ENCODE measurements at places on chromosomes 3 and 15. TPM values are rescaled to one million over a fixed set of nuclear protein-coding genes. Genes with fewer than 3 reads are reported as not detected.
A peak's percentile ranks its signal among the peaks of the same experiment; 100 is the strongest.

DNA sequence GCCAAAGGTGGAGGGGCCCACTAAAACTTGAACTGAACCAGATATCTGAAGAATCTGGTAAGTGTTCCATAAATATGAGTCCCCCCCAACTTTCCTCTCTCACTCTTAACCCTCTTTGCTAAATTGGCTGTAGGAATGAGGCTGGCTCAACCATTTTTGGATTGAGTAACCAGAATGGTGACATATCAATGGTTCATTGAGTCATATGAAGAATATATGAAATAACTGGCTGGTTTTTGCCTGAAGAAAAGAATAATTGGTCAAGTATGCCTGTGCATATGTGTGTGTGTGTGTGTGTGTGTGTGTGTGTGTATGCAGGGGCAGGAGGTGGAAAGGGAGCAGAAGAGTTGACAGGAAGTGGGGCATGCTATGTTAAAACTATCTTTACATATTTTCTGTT is 472.9 kb upstream of the THBS1 start:
- H3K4me3 ChIP-seq: no peak overlapping the region
- no peaks in the 10 kb centered on the region for H3K36me3 ChIP-seq
- H3K27me3 ChIP-seq: no peaks in the 10 kb centered on the region
- no peaks in the 10 kb centered on the region for H3K4me1 ChIP-seq

DNA sequence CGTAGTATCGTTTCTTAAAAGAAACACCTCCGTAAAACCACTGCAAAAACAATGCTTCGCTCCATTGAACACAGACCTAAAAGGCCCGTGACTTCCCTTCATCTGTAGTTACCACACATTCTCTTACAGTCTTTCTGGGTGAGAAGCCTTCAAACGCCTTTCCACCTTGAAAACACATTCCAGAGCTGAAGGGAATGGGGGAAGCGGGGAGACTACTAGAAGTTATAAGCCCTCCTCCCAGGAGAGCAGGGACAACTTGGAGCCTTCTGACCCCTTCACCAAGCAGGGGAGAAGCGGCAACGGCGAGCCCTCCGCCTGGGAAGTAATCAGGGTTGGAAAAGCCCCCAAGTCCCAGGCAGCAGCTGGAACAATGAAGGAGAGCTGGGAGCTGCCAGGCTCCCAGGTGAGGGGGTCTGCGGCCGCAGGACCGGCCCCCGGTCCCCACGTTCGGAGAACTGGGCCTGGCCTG is 461 bp downstream of the SECISBP2L start:
- DNase-seq: peak; percentile 16
- peak overlapping the region; percentile 83 for H3K27ac ChIP-seq
- no peaks in the 10 kb centered on the region for H3K27me3 ChIP-seq
- H3K4me3 ChIP-seq: peak overlapping the region; percentile 88
- peaks cover 32% of the 10 kb centered on the region for H3K4me1 ChIP-seq

DNA sequence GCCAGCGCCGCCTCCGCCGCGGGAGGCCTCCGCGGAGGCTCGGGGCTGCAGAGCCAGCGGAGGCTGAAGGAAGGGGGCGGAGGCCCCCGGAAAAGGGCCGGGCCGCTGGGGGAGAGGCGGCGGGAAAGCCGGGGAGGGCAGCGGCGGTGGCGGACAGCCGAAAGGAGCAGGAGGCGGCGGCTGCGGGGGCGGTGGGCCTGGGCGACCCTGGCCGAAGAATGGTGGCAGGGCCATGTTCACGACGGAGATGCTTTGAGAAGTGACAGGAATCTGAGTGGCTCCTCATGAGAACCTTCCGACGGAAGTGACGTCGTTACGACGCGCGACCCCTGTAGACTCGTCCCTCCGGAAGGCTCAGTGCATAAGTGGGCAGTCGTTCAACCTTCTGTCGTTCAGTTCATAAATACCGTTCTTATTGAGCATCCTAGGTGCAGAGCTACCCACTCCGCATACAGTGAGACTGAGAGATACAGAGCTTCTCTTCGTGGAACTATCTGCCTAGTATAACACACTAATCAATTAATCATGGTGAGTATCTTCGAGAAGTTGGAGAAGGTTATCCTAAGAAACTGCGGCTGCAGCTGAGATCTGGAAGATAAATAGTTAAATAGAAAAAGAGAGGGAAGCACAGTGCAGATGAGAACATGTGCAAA is at the start of gene PDCD7:
PDCD7 (minus strand) TSS at position 261 of the 653 bp plus-strand sequence; CDS start at position 234, 27 bp downstream.
- peak; percentile 87 for DNase-seq
- no peaks in the 10 kb centered on the region for H3K36me3 ChIP-seq
- peak within 1 kb of the TSS; percentile 70 for H3K4me3 ChIP-seq
- H3K27ac ChIP-seq: peak within 1 kb of the TSS; percentile 87
- H3K4me1 ChIP-seq: no peaks in the 10 kb centered on the region

DNA sequence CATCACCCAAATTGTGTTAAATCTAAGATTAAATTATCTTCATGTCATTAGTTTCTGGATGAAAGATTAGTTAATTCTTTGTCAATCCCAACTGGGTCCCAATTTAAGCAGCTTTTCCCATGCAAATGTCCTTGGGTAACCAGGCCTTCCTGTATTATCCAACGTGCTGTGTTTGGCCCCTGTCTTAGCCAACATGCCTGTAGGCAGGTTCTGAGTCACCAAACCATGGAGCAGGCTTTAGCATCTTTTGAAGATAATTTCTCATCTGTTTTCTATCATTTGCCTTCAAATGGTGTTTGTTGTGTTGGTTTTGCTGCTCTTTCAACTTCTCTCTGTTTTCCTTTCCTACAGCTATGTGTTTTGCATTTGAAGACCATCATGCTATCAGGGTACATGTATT is 216.2 kb downstream of the ITPR1 start:
- no peaks in the 10 kb centered on the region for H3K27me3 ChIP-seq
- no peaks in the 10 kb centered on the region for H3K36me3 ChIP-seq
- no peak overlapping the region for H3K27ac ChIP-seq
- no peak for DNase-seq
- H3K4me3 ChIP-seq: no peak overlapping the region

DNA sequence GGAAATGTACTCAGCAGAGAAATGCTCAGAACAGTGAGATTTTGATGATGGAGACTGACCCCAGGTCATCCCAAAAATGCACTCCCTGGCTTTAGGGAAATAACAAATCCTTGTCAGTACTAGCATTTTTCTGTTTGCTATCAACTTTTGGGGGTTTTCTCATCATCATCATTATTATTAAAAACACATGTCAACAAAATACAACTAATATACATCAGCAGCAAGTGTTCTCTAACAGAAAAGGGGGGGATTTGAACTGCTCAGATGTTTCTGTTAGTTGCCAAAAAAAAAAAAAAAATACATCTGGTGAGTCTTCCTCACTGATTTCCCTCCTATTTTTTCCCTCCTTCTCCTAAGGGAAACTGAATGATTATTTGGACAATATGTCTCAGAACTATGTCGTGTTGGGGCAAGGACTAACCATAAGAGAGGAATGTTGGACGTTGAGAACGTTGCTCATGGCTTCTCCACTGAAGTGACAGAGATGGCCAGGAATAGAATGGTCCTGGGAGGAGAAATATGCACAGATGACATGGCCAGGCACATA is 230.0 kb upstream of the MCTP2 start:
- peak overlapping the region; percentile 51 for H3K27ac ChIP-seq
- no peaks in the 10 kb centered on the region for H3K36me3 ChIP-seq
- no peak for DNase-seq
- H3K4me3 ChIP-seq: no peak overlapping the region

DNA sequence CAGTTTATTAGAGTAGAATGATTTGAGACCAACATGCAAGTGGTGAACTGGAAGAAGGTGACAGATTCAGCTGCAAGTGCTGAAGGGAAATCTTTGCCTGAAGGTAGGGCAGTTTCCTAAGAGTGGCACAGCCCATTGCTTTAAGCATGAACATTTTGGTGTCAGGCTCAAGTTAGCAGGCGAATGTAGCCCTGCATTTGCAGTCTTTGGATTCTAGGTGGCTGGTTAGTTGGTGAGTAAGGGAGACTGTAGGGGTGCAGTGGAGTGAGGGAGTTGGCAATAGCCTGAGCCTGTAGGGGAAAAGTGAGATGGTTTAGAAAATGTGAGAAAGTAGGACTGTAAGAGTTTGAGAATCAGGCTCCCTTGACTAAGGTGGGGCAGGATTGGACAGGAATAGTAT is 29.7 kb downstream of the UBE2E2 start:
- peaks cover 2% of the 10 kb centered on the region for H3K4me1 ChIP-seq
- no peak overlapping the region for H3K4me3 ChIP-seq
- H3K36me3 ChIP-seq: no peaks in the 10 kb centered on the region
- no peaks in the 10 kb centered on the region for H3K27me3 ChIP-seq
- H3K27ac ChIP-seq: no peak overlapping the region

GRCh38 chr15:80031841-80032240 is 27.6 kb upstream of the ZFAND6 start:
- no peaks in the 10 kb centered on the region for H3K4me1 ChIP-seq
- H3K36me3 ChIP-seq: no peaks in the 10 kb centered on the region
- H3K27ac ChIP-seq: no peak overlapping the region
- no peak overlapping the region for H3K4me3 ChIP-seq

DNA sequence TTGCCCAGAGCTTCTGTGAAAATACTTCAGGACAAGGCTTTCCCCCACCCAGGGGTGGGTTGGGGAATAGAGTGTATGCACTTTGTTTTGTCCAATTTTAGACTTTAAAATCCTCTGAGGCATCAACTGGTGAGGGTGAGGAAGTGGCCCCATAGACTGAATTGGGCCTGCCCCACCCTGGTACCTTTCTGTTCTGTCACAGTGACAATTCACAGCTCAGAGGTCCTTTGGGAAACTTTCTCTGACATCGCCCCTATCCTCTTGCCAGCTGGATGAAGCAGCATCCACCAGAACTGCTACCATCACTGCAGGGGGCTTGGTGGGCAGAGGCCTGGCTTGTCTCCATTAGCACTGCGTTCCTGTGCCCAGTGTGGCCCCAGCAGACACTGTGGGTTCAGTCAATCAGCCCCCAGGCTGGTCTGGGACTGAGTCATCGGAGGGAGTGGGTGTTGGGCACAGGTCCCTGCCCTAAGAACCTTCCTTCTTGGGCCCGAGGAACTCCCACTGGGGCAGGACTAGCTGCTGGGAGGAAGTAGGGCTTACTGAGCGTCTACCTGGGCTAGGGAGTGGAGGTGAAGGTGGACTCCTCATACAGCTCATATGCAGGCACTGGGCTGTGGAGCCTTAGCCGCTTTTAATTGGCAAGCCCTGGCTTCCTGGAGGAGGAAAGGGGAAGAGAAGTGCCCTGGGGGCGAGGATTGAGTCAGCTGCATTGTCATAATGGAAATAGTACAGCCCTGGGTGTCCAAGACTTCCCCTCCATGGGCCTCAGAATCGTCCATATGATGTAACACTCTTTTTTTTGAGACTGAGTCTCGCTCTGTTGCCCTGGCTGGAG is 1.5 kb upstream of the PPM1M start:
- no peak overlapping the region for H3K27ac ChIP-seq
- no peaks in the 10 kb centered on the region for H3K36me3 ChIP-seq
- H3K4me1 ChIP-seq: peaks cover 4% of the 10 kb centered on the region
- H3K4me3 ChIP-seq: no peak overlapping the region
- peak; percentile 16 for DNase-seq
- no peaks in the 10 kb centered on the region for H3K27me3 ChIP-seq

DNA sequence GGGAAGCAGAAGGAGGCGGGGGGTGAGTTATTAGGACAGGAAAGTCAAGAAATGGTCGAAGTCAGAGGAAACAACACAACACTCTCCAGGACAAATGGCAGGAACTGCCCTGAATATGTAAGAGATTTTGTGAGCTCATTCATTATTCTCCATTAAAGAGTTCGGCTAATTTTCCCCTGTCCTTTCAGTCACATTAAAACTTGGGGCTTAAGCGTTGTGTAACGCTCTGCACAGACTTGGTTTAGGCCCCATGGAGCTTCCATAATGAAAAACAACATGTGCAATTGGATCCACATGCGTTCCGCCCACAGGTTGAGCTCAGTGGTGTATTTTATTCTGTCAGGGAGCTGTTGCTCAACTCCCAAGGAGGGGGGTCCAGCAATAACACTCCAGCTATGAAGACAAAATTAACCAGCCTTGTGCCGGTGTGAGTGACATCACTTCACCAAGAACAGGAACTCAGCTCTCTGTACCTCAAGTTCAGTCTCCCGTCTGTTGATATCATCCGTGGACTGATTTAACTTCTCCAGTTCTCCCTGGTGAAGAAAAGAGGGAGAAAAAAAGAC is 2.3 kb downstream of the SH3BP5 start:
- peak overlapping the region; percentile 95 for H3K4me3 ChIP-seq
- DNase-seq: peak; percentile 93
- no peaks in the 10 kb centered on the region for H3K27me3 ChIP-seq
- H3K36me3 ChIP-seq: no peaks in the 10 kb centered on the region
- peak overlapping the region; percentile 93 for H3K27ac ChIP-seq

DNA sequence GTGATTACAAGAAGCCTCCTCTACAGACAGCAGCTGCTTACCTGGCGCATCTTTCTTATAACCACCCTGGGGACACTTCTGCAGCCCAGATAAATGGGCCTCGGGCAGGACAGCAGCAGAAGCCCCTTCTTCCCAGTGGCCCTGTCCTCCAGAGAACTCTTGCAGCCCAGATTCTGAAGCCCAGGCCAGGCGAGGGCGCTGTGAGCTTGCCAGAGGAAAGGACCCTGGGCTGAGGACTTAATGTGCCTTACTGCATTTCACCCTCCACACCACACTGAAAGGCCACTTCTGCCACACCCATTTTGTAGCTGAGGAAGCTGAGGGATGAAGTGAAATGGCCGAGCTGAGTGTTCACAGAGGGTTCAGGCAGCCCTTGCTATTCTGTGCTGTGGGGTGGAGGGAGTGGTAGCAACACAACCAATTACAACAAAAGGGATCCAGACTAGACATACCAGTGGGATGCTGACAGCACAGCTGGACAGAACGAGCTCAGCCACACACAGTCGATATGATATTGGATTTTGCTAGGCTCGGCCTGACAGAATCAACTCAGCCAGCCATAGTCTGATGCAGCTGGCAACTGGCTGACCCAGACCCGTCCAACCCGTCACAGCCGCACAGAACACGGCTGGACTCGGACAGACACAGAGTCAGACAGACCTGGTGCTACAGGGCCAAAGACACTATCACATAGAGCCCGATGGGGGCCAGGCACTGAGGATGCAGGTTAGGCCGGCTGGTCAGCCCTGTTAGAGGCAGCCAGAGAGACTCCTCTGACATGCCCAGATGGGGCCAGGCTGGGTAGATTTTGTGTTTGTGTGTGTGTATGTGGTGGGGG is 7.3 kb downstream of the ACOX2 start:
- DNase-seq: no peak
- no peaks in the 10 kb centered on the region for H3K36me3 ChIP-seq
- no peaks in the 10 kb centered on the region for H3K27me3 ChIP-seq
- H3K4me1 ChIP-seq: no peaks in the 10 kb centered on the region
- no peak overlapping the region for H3K27ac ChIP-seq

Gene ANKRD63
- 0.28 TPM for total RNA-seq

Gene SLC22A13
- not detected for total RNA-seq

Gene GOLGA8R
- 0.29 TPM for total RNA-seq

Gene RUBCN
- 17.1 TPM for total RNA-seq

Gene GNB4
- 67.6 TPM for total RNA-seq

Gene PLCH1
- total RNA-seq: 0.77 TPM

Gene CSPG4
- total RNA-seq: 39.1 TPM

Gene LMOD3
- total RNA-seq: not detected

Measured in uterus (tissue), 4 donors.